ENCODE measurements at places on chromosomes 2 and 18.

GRCh38 chr2:42290005-42290404 lies 71.0 kb downstream of the COX7A2L start:
- no peak for DNase-seq

DNA sequence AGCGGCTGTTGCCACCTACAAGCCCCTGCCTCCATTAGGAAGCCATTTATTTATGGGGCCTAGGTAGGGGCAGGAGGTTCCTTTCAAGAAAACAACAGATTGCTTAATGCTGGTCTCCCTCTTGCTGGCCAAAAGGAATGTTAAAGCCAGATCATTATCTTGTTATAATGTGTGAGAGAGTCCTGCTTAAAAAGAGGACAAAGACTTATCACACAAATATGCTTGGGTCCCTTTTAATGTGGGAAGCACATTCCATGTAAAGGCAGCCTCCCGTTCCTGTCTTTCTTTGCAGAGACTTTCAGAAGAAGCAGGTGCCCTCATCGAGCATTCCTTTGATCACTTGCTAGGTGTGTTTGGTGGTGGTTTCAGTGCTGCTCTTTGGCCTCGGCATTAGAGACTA lies 76.4 kb downstream of the AGAP1 start:
- no peak for DNase-seq

DNA sequence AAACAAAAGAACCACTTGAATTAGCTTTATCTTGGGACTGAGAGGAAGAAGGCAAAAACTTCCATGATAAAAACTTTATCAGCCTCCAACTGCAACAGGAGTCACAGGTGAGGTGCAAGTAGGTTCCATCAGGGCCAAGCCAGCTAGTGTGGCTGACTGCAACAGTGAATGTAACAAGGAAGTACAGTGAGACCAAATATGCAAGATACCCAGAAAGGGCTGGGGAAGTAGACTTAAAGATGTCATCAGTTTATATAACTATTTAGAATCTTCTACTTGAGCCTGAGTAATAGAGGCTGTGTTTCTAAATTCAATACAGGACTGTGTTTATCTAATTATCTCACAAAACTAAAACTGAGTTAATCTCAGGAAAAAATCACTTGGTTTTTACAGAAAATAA lies 14.8 kb downstream of the PLEKHM3 start:
- no peak for DNase-seq

DNA sequence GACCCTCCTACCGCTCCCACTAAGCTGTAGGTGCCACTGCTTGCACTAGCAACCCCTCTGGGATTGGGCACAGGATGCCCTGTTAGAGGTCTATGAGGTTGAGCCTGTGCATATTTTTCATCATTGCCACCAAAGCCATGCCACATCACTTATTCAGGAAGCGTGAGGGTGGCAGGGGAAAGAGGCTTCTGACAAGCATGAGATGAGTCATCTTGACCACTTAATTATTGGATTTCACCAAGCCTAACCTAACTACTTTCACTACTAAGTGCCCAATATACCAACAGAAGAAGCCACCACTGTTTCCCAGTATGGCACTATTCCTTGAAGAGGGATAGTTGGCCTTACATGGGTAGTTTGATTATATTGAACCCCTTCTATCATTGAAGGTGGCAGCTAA lies 181.3 kb upstream of the EPHA4 start:
- DNase-seq: no peak

- no peak for DNase-seq
These were observed 328.4 kb downstream of the DYSF start for GRCh38 chr2:71781695-71782228.

GRCh38 chr2:168392024-168392423 lies 64.0 kb upstream of the CERS6 start:
- DNase-seq: no peak

DNA sequence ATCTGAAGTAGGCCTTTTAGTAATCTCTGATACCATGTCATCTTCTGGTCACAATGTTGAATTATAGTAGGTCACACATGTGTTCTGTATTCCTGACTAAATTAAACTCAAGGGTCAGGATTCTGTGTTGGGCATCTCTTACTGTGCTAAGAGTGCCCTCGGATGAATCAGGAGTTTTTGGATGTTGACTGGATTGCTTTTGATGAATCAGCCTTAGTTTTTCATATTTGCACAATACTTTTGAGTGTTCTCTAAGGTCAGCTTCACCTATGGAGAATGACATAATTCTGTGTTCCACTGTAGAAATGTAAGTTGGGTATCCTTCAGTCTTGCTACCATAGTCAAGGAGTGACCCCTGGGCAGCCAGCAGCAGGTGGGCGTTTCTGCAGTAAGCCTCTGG lies 190.1 kb downstream of the PTPRM start:
- DNase-seq: no peak

DNA sequence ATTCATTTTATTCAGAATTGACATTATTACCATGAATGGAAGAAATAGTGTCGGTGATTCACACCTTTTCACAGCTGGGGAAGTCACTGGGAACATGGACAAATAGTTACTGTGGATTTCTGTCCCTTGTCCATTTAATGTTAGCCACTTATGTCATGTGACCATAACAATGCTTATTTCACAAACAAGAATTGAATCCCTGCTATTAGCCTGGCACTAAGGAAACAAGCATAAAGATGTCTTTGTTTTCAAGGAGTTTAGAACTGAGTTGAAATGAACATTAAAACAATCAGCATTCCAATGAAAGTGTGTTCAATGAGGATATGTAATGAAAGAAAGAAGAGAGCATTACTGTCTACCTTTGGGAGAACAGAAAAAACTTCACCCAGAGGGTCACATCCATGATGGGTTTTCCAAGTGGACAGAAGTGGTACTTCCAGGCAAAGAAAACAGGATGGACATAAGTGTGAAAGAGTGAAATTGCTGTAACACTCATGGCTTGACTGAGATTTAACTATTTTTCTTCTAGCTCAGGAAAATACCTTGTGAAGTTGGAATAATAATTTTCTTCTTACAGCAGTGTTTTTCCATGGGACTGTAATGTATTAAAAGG lies 324.5 kb upstream of the UBE2E3 start:
- no peak for DNase-seq

DNA sequence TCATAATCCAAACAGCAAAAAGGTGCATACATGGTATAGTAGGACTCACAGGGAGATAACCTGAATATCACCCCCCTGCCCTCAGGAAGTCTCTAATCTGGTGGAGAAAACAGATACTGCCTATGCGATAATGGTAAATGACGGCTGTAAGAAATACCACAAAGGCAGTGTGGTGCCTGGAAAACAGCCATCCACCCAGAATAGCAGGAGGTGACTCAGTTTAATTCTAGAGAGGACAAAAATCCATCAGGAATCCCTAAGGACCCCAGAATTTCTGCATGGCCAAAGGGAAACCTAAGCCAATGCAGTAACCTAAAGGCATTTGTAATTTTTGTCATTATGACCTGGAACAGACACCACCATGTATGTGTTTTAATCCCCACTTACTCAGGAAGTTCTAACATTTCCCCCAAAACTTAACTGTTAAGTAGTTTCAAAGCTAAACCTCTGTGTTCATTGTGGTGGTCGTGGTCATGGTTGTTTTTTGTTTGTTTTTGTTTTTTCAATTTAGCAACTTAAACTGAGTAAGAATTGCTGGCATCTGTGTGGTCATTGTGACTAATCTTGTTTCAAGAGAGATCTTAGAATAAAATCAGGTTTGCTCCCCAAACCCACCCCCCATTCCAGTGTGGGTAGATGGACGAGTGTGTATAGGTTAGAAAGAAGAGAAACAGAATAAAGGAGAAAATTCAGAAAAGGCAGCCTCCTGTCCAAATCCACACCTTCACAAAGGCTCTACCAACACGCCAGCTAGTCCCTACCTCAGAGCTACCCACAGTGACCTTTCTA lies 121.5 kb upstream of the CDCA7 start:
- DNase-seq: no peak

DNA sequence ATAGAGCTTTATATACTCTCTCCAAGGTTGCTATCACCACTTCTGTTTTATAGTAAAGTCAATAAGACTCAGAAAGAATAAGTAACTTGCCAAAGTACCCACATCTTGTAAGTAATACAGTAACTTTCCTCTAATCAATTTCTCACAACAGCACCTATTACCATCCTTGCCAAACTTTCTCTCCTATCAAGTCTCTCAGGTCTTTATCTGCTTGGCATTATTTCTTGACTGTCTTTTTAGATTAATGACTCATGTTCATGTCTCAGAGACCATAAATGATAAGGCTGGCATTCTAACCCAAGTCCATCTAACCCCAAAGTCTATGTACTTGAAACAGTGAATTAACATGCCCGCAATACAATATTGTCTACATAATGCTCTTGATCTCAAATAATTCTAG lies 618.0 kb upstream of the ZEB2 start:
- DNase-seq: no peak

- no peak for DNase-seq
These were observed 18.8 kb upstream of the CCDC195 start for GRCh38 chr2:224734949-224735348.

DNA sequence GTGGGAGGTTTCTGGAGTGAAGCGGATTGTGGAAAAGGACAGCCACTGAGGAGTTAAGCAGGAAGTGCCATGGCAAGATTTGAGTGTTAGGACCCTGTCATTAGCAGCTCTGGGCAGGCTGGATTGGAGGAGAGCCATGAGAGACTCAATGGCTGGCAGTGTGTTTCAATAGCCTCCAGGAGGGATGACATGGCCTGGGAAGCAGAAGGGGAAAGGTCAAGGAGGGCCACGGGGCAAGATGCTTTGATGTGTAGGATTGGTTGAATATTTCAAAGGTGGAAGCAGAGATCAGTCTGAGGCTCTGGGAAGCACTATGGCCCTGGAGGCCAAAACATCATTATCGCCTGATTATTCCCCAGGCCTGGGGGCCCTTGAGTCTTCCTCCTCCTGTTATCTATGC lies 229.0 kb upstream of the HS6ST1 start:
- DNase-seq: no peak

- no peak for DNase-seq
These were observed 612.4 kb downstream of the NYAP2 start for GRCh38 chr2:226011716-226012450.

GRCh38 chr2:69083235-69083748 lies 70.3 kb downstream of the ANTXR1 start:
- DNase-seq: no peak

DNA sequence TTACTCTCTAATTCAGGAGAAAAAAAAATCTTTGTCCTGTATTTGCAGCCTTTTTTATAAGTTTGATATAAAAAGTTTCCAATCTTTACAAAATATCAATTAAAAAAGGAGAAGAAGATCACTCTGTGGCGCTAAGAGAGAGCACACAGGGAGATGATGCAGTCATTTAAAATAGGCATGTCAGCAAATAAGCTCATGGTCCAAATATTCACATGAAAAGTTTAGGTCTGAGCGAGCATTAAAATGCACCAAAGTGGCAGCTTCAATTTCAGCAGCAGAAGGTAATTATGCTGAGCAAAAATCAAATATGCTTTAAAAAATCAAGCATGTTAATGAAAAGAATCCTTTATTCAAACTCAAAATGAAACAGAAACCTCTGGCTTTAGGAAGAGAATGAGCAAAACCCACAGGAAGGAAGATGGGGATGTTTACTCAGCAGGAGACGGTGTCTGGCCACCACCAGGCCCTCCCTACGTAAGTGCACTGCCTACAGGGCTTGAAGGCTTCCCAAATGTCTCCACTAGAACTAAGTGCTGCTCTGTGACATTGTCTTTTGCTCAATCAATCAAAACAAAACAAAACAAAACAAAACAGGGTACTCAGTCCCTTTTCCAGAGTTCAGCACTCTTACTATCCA lies 120.4 kb downstream of the L3MBTL4 start:
- DNase-seq: no peak

DNA sequence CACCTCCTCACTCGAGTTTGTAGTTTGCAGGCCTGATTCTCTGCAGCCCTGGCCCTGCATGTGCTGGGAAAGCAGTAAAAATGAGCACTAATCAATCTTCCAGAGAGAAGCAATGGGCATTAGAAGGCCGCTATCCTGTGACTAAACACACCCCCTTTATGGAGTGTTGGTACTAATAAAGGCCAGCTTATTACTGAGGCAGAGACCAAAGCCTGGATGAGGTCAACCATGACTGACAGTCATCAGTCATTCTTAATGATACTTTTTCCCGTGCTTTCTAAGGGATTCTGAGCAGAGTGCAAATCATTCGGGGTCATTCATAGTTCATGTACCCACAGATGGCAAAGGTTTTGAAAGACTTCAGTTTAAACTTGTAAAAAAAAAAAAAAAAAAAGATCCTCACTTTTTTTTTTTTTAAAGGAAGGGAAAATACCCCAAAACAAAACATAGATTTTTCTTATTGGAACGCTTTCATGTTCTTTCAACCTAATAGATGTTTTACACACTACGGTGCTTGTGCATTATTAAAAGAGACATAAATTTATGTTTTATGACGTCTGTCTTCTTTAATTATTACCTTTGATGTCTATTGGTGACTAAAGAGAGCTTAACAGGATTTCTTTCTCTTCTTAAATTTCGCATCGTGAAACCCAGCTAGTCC lies 13.2 kb downstream of the TSHZ1 start:
- DNase-seq: peak; percentile 38

DNA sequence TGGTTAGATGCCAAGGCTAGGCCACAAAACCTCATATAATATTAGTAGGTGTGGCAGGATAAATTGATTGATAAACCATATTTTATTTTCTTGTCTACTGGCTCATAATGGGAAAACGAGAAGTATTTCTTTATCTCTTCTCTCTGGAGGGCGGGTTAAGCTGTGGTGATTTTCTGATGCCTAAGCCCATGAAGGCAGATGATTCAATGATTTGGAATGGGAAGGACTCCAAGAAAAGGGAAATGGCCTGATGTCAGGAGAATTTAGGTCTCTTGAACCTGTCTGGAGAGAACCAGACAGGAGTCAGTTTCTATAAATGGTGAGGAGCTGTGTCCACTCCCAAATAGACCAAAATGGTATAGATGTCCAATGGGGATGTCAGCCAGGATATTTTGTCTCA lies 18.7 kb upstream of the MAP4K3 start:
- DNase-seq: no peak

DNA sequence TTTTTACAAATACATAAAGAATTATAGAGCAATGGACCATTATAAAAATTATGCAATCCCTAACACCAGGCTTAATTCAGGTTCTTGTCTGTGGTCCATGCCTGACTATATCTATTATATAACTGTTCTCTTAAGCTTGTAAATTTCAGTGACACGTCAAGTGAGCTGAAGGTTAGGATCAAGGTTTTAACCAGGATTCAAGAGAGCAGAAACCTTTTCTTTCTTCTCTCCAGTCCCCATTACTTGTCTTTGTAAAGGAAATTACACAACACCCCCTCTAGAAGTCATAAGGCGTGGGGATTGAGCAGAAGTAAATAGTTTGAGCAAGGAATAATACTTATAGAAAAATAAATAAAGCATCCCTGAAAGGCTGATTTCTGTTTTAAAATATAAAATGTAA lies 122.0 kb downstream of the ZNF521 start:
- DNase-seq: no peak

GRCh38 chr2:190255676-190256075 lies 64.0 kb downstream of the HIBCH start:
- DNase-seq: no peak

GRCh38 chr2:187529977-187530721 lies 24.1 kb downstream of the TFPI start:
- DNase-seq: no peak

DNA sequence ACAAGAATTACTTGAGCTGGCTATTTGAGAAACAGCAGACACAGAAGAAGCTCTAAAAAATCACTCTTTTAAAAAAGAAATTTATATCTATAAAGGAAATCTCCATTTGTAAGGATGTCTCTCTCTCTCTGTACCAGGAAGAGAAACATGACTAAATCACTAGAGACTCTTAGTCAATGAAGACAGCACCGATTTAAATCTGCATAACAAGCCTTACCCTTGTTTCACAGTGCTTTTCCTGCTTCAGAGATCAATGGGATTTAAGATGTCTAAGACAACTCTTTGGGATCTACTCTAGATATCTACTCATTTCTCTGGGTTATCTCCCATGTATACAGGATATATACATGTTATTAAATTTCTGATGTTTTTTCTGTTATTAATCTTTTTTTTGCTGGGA lies 359.2 kb upstream of the RND3 start:
- DNase-seq: no peak

All from NCI-H774 (cell line).